Right ventricle myocardium inferior (tissue), 1 donor: ENCODE measurements at places on chromosomes 12 and 14. TPM values are rescaled to one million over a fixed set of nuclear protein-coding genes. Genes with fewer than 3 reads are reported as not detected.
A peak's percentile ranks its signal among the peaks of the same experiment; 100 is the strongest.

GRCh38 chr12:51083126-51083833 is at the start of gene CSRNP2:
Gene CSRNP2, minus strand, starts transcription at chr12:51083596. Its CDS starts 7,035 bp downstream, at chr12:51076561.
- peak; percentile 99 for DNase-seq

RAD51AP1 gene
- total RNA-seq: 1.5 TPM

- DNase-seq: no peak
Measured at GRCh38 chr14:83312511-83312910, 1778.9 kb upstream of the SEL1L start.

DNA sequence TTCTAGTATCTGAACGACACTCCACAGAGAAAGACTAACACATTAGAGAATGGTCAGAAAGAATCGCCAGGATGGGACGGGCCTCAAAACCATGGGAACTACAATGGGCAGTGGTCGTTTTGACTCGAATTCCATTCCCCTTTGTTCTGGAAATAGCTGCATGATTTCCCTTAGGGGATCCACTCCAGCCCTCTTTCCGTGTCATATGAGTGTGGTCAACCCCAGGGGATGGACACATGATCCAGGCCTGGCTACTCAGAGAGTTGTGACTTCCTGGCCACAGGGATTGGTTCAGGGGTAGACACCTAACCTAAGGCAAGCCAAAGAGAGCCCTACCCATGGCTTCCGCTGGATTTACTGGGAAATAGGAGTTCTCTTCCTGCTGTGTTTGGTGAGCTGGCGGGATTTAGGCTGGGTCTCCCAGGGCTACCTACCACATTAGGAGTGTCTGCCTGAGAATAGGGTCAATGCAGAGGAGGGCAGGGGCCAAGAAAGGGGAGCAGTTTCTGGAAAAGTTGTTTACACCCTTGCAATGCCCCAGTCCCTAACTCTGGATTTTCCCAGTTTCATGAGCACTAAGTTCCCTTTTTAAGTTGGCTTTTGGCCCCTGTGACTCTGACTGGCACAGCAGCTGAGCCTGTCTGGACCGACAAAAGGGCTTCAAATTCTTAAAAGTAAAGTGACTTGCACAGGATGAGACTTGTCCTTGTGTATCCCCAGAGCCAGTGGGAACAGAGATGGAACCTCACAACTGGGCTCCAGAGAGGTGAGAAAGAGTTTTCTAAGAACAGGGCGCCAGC is 28.1 kb upstream of the GPATCH2L start:
- no peak for DNase-seq

- no peak for DNase-seq
Measured at GRCh38 chr12:56411781-56412639, 37.2 kb downstream of the TIMELESS start.

CDCA3 gene
- 1.2 TPM for total RNA-seq

- DNase-seq: no peak
Measured at GRCh38 chr14:37889087-37889486, 293.7 kb downstream of the TTC6 start.

DNA sequence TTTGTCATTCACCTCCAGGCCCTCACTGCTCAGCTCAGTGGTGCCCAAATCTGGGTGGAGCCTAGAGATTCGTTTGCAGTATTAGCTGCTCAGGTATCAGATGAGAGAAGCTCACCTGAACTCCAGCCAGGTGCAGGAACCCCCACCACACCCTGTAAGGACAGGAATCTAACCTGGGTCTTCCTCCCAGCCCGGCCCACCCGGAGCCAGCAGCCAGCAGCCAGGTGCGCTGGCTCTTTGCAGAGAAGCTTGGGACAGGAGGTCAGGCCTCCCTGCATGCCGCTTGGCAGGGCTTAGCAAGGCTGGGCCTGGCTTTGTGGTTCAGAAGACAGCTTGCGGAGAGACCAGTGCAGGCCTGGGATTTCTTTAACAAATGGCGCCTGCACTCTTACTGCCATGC is 125.6 kb upstream of the MYL2 start:
- DNase-seq: no peak

DNA sequence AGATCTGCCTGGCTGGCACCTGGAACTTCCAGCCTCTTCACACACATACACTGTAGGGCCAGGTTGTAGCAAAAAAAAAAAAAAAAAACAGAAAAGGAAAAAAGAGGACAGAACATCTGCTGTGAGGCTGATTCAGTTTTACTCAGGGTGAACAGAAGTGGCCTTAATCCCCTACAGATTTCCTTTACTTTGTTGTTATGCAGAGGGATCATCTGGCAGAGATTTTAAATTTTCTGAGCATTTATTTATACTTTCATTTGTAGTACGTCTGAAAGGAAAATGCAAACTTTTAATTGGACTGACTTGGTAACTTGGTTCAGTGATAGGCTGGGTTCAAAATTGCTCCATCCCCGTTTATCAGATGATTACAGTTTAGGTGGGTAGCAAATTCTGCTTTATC is 50.8 kb upstream of the PRICKLE1 start:
- no peak for DNase-seq

DNA sequence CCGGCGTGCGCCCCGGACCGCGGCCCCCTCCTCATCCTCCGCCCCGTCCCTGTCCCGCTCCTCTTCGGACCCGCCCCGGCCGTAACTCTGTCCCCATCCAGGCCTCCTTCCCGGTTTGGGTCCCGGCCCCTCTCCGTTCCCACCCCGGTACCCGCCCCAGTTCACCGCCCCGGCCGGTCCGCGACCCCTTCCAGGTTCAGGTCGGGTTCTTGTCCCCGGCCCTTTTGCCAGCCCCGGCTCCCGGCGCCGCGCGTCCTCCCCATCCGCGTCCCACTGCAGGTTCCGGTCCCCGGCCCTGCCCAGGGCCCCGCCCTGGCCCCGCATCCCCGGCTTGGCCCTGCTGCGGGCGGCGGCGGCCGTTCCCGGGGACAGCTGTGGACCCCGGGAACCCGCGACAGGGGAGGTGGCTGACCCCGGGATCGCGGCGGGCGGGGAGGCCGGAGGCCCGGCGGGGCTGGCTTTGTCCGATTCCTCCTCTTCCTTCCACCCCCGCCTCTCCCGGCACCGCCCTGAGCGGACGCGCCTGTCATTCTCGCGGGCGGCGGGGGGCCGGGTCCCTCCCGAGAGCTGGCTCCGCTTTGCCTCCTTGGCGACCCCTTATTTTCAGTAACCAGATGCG is 601 bp downstream of the KLC1 start:
- DNase-seq: peak; percentile 78

NEUROD4 gene
- total RNA-seq: not detected

DNA sequence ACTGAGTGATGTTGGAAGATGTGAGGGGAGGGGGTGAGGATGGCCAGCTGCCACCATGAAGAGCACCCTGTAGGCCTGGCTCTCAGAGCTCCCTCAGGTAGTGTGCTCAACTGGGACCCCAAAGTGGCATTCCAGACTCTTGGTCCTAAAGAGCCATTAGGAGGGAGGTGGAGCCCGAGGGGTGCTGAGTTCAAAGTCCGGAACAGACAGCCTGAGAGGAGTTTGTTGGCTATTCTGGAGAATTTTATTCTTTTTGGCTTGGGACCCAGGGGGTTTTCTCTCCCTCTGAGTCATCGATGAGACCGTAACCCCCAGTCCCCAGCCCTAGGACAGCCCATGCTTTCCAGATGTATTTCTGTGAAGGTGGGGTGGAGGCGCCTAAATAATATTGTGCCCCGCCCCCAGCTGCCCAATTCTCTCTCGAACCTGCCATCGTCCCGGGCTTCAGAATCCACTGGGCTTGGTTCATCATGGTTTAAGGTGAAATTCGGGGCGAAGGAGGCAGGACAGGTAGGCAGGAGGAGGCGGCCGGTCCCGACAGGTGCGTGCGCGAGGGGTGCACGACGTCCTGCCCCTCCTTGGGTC is 690 bp upstream of the RBP5 start:
- no peak for DNase-seq

- no peak for DNase-seq
Measured at GRCh38 chr12:111271674-111272418, 97.0 kb downstream of the PHETA1 start.

- DNase-seq: no peak
Measured at GRCh38 chr12:55932551-55932910, 1.6 kb downstream of the DGKA start.

GRCh38 chr14:75630695-75631452 is 29.8 kb downstream of the ERG28 start:
- no peak for DNase-seq

GRCh38 chr12:44976246-44976645 is 74.7 kb downstream of the DBX2 start:
- DNase-seq: no peak

GRCh38 chr12:29299633-29300032 is 81.3 kb downstream of the ERGIC2 start:
- no peak for DNase-seq

DNA sequence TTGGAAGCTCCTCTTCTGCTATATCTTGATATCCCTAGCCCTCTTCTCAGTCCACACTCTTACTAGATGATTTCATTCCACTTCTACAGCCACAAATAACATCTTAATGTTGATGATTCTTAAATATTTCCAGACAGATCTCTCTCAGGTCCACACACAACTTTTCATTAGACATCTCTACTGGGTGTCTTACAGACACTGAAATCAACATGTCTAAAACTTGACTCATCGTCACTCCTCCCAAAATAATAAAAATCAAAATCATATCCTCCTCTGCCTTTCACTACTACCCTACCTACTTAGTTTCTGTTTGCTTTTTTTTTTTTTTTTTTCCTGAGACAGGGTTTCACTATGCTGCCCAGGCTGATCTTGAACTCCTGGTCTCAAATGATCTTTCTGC is 11.9 kb downstream of the PRDM4 start:
- no peak for DNase-seq

DNA sequence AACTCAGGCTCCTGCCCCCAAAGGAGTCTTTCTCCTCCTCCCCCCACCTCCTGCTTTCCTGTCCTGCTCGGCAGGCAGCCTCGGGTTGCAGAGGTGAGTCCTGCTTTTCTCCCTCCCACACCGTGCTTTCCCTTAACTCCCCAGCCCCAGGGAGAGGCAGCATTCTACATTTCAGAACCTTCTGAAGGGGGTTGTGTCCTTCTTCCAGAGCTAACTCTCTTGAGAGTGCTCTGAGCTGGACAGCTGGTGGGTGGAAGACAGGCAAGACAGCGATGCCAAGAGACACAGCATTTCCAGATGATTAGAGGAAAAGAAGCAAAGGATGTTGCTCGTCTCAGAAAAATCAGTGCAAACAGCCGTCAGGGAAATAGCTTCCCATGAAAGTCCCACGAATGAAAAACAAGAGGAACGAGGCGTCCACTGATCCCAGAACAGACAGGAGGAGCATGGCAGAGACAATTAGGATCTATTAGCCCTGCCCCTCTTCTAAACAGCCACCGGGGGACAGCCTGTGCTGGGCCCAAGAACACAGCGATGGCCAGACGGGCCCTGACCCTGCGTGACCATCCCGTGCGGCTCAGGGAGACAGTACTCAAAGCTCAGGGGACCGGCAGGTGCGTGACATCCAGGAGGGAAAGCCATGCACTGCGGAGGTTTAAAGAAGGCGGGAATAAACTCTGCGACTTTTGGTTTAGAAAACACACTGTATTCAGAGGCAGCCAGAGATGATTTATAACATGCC is 216.5 kb upstream of the RTL1 start:
- peak; percentile 62 for DNase-seq
